ENCODE measurements at places on chromosomes 13 and 19.

DNA sequence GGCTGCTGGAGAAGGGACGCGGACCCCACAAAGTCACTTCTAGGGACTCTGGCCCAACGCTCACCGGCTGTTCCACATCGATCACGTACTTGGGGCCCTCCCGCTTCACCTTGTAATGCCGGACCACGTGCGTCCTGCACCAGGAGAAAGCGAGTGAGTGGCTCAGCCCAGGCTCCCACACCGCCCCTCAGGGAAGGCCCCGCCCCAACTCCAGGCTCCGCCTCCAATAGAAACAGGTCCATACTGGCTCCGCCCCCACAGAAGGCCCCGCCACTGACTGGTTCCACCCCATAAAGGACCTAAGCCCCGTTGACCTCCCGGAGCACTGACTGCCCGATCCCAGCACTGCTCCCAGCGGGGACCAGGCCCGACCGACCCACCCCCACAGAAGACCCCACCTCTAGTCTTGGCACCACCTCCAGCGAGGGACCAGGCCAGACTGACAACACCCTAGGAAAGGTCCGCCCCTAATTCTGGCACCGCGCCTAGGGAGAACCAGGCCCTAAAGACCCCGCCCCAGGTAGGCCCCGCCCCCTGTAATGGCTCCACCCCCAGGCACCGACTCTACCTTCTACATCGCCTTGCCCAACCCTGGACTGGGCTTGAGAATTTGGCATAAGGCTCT, 11.3 kb downstream of the STAP2 start:
- peak; percentile 78 for DNase-seq
- peak overlapping the region; percentile 58 for H3K4me3 ChIP-seq
- no peaks in the 10 kb centered on the region for H3K27me3 ChIP-seq
- H3K36me3 ChIP-seq: no peaks in the 10 kb centered on the region
- H3K4me1 ChIP-seq: peaks cover 21% of the 10 kb centered on the region

DNA sequence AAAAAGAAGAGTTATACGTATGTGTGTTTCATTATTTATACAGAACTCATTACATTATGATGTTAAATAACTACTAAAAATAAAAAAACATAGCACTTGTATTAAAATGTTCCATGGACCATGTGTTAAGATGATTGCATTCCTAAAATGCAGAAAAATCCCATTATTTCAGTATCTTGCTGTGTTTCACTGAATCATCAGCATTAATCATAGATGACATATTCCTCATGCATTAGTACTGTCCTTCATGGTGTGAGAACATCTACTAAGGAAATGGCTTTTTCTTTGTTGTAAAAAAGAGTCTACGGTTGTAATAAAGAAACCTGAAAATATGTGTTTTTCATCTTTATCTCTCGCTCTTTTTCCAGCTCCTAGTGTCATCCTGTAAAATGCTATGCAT, 416.5 kb downstream of the FGF14 start:
- H3K27me3 ChIP-seq: no peaks in the 10 kb centered on the region
- no peak overlapping the region for H3K4me3 ChIP-seq
- H3K27ac ChIP-seq: no peak overlapping the region
- H3K4me1 ChIP-seq: no peaks in the 10 kb centered on the region

- peaks cover 25% of the 10 kb centered on the region for H3K4me1 ChIP-seq
- no peak overlapping the region for H3K4me3 ChIP-seq
- no peak overlapping the region for H3K27ac ChIP-seq
- no peak for DNase-seq
Observed at GRCh38 chr13:50800091-50800739, 43.3 kb downstream of the DLEU7 start.

DNA sequence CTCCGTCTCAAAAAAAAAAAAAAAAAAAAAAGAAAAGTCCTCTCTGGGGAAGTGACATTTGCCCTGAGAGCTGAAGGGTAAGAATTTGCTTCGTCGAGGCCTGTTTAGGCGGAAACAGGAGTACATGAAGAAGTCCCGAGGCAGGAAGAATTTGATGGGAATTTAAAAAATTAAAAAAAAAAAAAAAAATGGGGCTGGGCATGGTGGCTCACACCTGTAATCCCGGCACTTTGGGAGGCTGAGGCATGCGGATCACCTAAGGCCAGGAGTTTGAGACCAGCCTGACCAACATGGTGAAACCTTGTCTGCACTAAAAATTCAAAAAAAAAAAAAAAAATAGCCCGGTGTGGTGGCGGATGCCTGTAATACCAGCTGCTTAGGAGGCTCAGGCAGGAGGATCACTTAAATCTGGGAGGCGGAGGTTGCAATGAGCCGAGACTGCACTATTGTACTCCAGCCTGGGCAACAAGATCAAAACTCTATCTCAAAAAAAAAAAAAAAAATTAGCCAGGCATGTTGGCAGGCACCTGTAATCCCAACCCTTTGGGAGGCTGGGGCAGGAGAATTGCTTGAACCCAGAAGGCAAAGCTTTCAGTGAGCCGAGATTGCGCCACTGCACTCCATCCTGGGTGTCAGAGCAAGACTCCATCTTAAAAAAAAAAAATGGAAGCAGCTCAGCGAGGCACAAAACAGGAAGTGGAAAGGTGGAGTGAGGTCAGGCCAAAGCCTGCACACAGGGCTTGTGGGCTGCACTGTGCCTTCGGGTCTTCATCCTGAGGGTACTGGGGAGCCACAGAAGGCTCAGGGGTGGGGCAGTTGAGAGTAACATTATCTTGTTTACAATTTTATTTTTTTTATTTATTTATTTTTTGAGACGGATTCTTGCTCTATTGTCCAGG, 4.9 kb downstream of the BAX start:
- H3K4me1 ChIP-seq: peaks cover 26% of the 10 kb centered on the region
- H3K27me3 ChIP-seq: no peaks in the 10 kb centered on the region
- no peak overlapping the region for H3K4me3 ChIP-seq
- no peak for DNase-seq

GRCh38 chr13:113883921-113884804, 20.3 kb upstream of the GAS6 start:
- H3K4me3 ChIP-seq: no peak overlapping the region
- H3K27ac ChIP-seq: no peak overlapping the region
- no peak for DNase-seq
- no peaks in the 10 kb centered on the region for H3K27me3 ChIP-seq

- no peaks in the 10 kb centered on the region for H3K4me1 ChIP-seq
- no peak for DNase-seq
- no peak overlapping the region for H3K4me3 ChIP-seq
Observed at GRCh38 chr13:43139211-43139610, 115.8 kb downstream of the DNAJC15 start.

GRCh38 chr19:45595814-45596213, 6.2 kb downstream of the GPR4 start:
- peak overlapping the region; percentile 93 for H3K27ac ChIP-seq
- DNase-seq: peak; percentile 73
- peaks cover 8% of the 10 kb centered on the region for H3K36me3 ChIP-seq
- no peaks in the 10 kb centered on the region for H3K4me1 ChIP-seq
- H3K4me3 ChIP-seq: no peak overlapping the region

DNA sequence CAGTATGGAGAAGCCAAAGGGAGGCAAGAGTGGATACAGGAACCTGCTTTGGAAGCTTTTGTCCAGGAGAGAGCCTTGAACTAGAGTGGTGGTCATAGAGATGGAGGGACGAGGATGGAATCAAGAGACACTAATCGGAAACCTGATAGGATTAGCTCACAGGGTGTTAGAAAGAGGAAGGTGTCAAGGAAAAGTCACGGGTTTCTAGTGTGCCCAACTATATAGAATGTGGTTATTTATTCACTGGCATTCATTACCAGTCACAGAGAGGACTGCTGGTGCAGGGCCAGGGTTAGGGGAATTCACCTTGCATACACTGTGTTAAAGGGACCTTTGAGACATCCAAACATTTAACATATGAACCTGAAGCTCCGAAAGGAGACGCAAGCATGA, 43.4 kb upstream of the URAD start:
- DNase-seq: no peak
- no peaks in the 10 kb centered on the region for H3K36me3 ChIP-seq
- no peaks in the 10 kb centered on the region for H3K4me1 ChIP-seq
- H3K27ac ChIP-seq: no peak overlapping the region

Measured in heart right ventricle (tissue), 16 donors.